Stimulated activated CD8-positive, alpha-beta memory T cell treated with anti-CD3 and anti-CD28 coated beads, Interleukin-4, amount 100 ng/mL, for 24 hours (primary cell): ENCODE measurements at places on chromosomes 16 and 17.

DNA sequence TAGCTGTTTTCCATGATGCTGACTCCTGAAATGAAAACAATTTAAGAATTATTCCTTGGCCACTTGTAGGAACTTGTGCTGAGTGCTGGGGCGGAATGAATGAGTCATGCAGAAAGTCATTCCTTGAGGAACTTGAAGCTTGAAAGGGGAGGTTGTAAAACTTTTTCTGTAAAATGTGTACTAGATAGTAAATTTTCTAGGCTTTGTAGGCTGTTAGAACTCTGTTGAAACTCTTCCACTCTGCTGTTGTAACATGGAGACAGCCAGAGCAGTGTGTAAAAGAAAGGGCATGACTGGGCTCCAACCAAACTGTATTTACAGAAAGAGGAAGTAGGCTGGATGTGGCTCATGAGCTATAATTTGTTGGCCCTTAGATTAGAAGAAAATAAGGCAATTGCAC is 46.1 kb downstream of the ABCA8 start:
- DNase-seq: no peak

GRCh38 chr17:74682028-74682427 is 30.7 kb downstream of the CD300LF start:
- DNase-seq: no peak

- DNase-seq: no peak
These were observed 146.9 kb downstream of the MSI2 start for GRCh38 chr17:57403236-57403635.

GRCh38 chr16:4372578-4373355 is 1.1 kb downstream of the VASN start:
- DNase-seq: no peak

DNA sequence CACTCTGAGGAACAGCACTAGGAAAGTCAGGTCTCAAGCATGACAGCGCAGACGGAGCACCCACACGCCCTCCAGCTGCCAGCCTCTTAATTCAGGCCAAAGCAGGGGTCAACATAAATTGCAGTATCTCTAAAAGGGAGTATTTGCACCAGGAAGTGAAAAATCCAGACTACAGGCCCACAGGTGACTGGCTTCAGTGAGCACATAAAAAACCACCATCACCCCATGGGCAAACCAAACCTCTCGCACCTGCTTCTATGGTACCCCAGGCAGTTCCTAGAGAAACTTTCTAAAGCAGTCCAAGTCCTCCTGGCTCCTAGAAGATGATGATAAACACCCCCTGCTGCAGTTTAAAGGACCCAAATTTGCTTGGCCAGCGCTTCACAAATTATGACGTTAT is 129.8 kb downstream of the ZNF423 start:
- DNase-seq: no peak

DNA sequence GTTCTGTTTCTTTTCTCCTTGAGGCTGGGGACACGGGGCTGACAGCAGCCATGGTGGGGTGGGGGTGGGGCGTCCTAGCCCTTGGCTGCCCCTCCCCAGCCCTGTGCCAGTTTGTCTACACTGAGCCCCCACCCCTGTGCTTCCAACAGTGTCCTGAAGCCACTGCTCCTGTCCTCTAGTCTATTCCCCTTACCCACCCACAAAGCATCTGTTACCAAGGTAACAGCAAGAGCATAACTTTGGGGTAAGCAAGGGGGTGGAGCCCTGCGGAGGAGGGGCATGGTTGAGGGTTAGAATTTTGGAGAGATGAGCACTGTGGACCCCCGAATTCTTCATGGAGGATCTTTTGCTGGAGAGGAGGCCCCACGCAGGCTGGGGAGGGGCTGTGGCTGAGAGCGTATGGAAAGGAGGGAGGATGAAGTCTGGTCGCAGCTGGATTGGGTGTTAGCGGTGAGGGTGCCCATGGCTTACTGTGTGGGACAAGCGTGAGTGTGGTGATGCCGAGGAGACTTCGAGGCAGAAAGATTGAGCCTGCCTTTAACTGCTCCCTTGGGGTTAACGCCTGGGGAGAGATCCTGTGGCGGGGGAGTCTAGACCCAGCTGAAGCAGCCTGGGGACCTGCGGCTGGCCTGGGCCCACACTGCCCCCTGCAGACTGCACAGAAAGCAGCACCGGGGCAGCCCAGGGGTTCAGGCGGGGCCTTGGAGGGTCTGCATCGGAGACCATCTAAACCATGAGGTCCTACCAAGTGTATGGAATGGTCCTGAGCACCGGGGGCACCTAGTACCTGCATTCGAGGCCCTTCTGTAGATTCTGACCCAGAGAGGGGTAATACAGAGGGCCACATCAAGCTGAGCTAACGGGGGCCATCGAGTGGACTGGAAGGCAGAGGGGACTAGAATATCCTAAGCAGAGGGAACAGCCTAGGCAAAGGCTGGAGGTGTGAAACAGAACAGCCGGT is 6.1 kb upstream of the STAC2 start:
- peak; percentile 42 for DNase-seq

DNA sequence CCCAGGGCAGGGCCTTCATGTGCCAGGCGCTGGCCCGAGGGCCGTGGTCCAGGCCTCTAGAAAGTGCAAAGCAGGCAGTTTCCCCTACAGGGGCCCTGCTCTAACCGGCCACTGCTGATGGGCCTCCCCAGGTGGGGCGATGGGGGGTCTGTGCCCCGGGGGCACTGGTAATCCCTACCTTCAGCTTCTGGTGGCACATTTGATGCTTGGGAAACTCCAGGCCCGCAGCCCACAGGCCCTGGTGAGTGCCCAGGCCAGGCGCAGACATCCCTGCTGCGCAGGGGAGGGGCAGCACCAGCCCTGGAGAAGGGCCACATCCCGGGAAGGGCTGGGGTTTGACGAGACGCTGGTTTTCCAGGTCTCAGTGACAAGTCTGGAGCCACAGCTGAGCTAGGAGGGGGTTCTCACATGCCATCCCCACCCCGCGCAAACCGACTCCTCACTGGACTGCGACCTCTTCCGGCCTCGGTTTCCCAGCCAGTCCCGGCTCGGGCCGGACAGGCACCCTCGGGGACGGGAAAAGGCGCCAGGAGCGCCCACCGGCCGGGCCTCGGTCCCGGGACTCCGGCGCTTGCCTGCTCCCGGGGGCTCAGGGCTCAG is 1.6 kb downstream of the DOC2B start:
- no peak for DNase-seq

- no peak for DNase-seq
These were observed 2.8 kb downstream of the NLK start for GRCh38 chr17:28045304-28045703.

GRCh38 chr16:67943619-67944504 is at the start of gene LCAT:
Gene LCAT (minus strand): TSS chr16:67944120. CDS start chr16:67944101, 19 bp downstream.
- no peak for DNase-seq

GRCh38 chr16:27841911-27842310 is 221.6 kb downstream of the GSG1L start:
- no peak for DNase-seq

GRCh38 chr16:68356249-68356918 is 45.6 kb downstream of the PRMT7 start:
- DNase-seq: peak; percentile 61

GRCh38 chr16:77723108-77723514 is 797 bp downstream of the NUDT7 start:
- no peak for DNase-seq

DNA sequence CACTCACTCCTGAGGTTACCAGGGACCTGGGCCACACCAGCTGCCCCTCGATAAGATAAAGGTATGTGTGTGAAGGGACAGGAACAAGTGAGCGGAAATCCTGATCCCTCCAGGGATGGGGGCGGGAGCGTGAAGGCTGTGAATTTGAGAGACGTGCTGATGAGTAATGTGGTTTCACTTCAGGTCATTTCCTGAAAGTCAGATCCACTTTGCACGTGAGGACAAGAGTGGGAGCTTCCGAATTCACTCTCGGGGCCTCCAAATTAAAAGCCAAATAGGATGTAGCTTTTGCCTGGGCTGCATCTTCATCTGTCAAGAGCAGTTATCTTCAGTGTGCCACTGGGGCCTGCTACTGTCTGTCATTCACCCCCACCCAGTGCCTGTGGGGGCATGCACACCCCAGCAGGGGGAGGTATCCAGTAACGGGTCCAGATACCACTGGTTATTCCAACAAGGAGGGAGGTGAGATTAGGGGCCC is 87.4 kb upstream of the LHX1 start:
- peak; percentile 31 for DNase-seq

GRCh38 chr16:57967916-57968315 is 3.0 kb downstream of the CNGB1 start:
- no peak for DNase-seq

- DNase-seq: no peak
These were observed 279.5 kb downstream of the SEC14L1 start for GRCh38 chr17:77420095-77420803.

DNA sequence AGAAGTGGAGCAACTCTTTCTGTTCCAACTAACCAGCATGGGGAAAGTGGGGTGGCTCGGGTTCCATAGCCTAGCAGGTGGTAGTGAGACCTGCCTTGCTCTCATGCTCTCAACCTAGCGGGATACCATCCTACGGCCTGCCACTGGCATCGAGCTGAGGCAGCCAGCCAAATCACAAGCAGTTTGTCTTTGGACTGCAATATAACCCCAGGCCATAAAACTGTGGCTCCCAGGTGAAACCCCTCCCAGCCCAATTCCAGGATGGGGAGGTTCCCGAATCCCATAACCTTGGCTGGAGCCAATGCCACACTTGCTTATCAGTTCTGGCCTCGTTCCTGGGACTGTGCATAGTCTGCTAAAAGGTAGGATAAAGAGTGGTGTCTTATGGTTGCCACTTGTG is 155.8 kb upstream of the NETO2 start:
- DNase-seq: no peak

- peak; percentile 47 for DNase-seq
These were observed 2.0 kb downstream of the TRIM47 start for GRCh38 chr17:75876190-75876937.
